A549 treated with ZK216348 at 1 μM for 4 hours (cell line): ENCODE measurements at places on chromosomes 11 and 22. TPM values are rescaled to one million over a fixed set of nuclear protein-coding genes. Genes with fewer than 3 reads are reported as not detected.

Gene PHLDB1
- total RNA-seq = 7.0 to 10.2 TPM (median 8.8 TPM) in 5 replicates

Gene HIKESHI
- total RNA-seq = 34.2 to 40.8 TPM (median 39.2 TPM) in 5 replicates

Gene HEPN1
- not detected in 5 replicates for total RNA-seq

Gene PDE2A
- 1.0 to 1.7 TPM (median 1.5 TPM) in 5 replicates for total RNA-seq

Gene OR51I1
- total RNA-seq = not detected in 5 replicates

Gene GLYAT
- not detected in 5 replicates for total RNA-seq

Gene NXPE2
- total RNA-seq = not detected in 5 replicates

Gene SLC22A25
- total RNA-seq = not detected in 5 replicates

Gene AP1B1
- total RNA-seq = 19.3 to 28.3 TPM (median 28.0 TPM) in 5 replicates

Gene EFCAB6
- total RNA-seq = 0.34 to 1.1 TPM (median 0.45 TPM) in 5 replicates

Gene ISX
- total RNA-seq = not detected in 5 replicates

Gene TH
- total RNA-seq = 0.14 TPM in 1 of 5 replicates, not detected in the others

Gene CLCF1
- 31.1 to 50.6 TPM (median 43.0 TPM) in 5 replicates for total RNA-seq

Gene PRR33
- total RNA-seq = not detected in 5 replicates

Gene RASSF10
- total RNA-seq = 1.6 to 4.3 TPM (median 3.4 TPM) in 5 replicates

Gene TCN2
- 3.1 to 6.1 TPM (median 4.7 TPM) in 5 replicates for total RNA-seq

Gene MOGAT2
- total RNA-seq = not detected in 5 replicates

Gene TAF10
- total RNA-seq = 193 to 208 TPM (median 202 TPM) in 5 replicates

Gene SCN2B
- total RNA-seq = not detected in 5 replicates

Gene CASTOR1
- 3.2 to 7.1 TPM (median 5.3 TPM) in 5 replicates for total RNA-seq

Gene CCDC157
- 2.0 to 3.6 TPM (median 2.8 TPM) in 5 replicates for total RNA-seq

Gene RAG2
- not detected in 5 replicates for total RNA-seq

Gene CALCA
- total RNA-seq = 0.22 to 0.35 TPM in 2 of 5 replicates, not detected in the others

Gene SLC25A18
- total RNA-seq = 0.09 to 0.31 TPM (median 0.13 TPM) in 5 replicates

Gene PYGM
- total RNA-seq = 0.36 to 0.73 TPM (median 0.39 TPM) in 5 replicates

Gene GAB4
- not detected in 5 replicates for total RNA-seq

Gene TPH1
- 0.04 to 0.23 TPM (median 0.05 TPM) in 4 of 5 replicates, not detected in the other for total RNA-seq

Gene CNTN5
- total RNA-seq = not detected in 5 replicates

Gene GDPD4
- not detected in 5 replicates for total RNA-seq

Gene KIF18A
- 10.8 to 20.0 TPM (median 15.3 TPM) in 5 replicates for total RNA-seq

Gene CHADL
- not detected in 5 replicates for total RNA-seq

Gene PSMC3
- total RNA-seq = 186 to 247 TPM (median 201 TPM) in 5 replicates

Gene SEC14L6
- total RNA-seq = not detected in 5 replicates

Gene MOV10L1
- total RNA-seq = not detected in 5 replicates
